Stimulated activated CD8-positive, alpha-beta memory T cell treated with anti-CD3 and anti-CD28 coated beads, Interleukin-7, amount 100 ng/mL, for 1 hour (primary cell): ENCODE measurements at places on chromosomes 4 and X.

GRCh38 chrX:49019599-49020249, 17.7 kb upstream of the GRIPAP1 start:
- DNase-seq: no peak

GRCh38 chr4:134126955-134127354, 74.6 kb downstream of the PABPC4L start:
- DNase-seq: no peak

- no peak for DNase-seq
Measured at GRCh38 chrX:19065535-19065934, 56.7 kb downstream of the ADGRG2 start.

DNA sequence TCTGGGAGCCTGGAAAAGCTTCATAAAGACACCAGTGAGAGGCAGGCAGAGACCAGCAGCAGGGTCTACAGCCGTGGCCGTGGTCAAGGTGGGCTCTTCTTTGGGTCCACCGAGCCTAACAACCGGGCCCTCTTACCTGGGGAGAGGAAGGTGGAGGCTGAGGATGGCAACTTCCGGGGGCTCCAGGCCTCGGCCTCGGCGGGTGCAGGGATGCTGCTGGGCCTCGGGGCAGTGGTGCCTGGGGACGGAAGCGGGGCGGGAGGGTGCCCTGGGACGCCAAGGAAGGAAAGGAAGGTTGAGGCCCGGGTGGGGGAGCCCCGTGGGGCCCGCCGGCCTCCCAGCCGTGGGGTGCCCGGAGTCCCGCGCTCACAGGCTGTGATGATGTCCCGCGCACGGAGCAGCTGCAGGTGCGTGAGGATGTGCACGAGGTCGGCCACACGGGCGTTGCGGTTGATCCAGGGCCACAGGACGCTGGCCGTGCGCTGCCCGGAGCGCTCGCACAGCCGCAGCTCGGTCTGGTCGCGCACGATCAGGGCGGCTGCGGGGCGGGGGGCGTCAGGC, 561 bp downstream of the IRAK1 start:
- DNase-seq: no peak

DNA sequence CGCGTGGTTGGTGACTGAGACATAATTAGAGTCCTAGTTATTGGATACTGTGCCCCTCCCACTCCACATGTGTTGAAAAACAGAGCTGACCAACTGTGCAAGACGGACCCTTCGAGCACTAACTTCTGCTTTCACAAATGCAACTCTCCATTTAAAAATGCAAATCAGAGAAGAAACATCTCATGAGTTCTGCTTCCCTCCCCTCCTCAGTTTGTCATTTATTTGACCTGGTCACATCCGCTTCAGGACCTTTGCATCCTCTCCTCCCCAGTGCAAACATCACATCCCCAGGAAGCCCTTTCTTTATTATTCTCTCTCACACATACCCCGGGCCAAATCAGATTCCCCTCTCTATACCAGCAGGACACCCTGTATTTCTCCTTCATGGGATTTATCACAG, 38.1 kb upstream of the NOCT start:
- DNase-seq: no peak

GRCh38 chr4:23504083-23504482, 385.8 kb downstream of the PPARGC1A start:
- DNase-seq: no peak

DNA sequence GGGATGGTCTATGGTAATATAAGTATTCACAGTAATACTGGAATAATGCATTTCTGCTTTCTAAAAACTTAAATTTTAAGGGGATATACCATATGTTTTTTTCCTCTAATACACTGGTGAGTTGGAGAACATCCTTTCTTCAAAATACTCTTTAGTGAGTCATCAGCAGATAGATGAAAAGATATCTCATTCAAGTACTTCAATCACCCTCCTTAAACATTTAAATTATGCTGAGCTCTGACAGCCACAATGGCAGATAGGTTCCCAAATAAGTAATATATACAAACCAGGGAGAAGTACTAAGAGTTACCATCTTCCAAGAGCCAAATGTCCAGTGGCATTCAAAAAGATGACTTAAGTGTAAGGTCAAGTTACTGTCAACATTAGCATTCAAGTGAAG, 52.2 kb downstream of the AMMECR1 start:
- no peak for DNase-seq

- peak; percentile 15 for DNase-seq
Measured at GRCh38 chr4:15396157-15396800, 31.6 kb upstream of the C1QTNF7 start.

- DNase-seq: no peak
Measured at GRCh38 chrX:18440835-18441234, 15.4 kb downstream of the CDKL5 start.

GRCh38 chr4:145663194-145663593, 16.8 kb upstream of the C4orf51 start:
- DNase-seq: no peak

DNA sequence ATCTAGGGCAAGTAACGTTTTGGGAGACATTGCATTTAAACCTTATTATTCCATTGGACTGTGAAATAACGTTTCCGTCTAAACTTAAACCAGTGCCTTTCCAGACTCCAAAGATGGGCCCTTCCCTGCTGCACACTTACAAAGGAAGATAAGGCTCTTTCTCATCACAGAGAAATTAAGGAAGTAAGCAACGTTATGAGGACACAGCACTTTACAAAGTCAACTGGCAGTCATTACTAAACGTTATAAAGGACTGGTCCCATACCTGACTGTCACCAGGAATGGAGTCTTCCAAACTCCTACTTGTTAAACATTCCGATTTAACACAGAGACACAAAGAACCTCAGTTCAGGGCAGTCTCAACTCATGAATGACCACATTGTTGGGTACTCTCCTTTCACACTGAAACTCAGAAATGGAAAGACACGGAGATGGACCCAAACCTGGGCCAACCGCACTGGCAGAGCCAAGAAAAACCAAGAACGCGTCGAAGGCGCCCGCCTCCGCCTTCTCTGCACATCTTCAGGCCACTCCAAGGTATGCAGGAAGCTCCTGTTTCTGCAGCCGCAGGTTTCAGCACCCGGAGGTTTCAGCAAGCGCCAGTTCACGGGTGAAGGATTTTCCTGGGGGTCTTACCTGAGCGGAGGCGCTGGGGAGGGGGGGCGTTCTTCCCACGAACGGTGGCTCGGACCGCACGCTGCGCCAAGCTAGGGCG, 670 bp downstream of the PAPSS1 start:
- no peak for DNase-seq

GRCh38 chr4:7933651-7934510, 5.8 kb downstream of the AFAP1 start:
- no peak for DNase-seq

GRCh38 chr4:114226179-114226578, 246.7 kb upstream of the ARSJ start:
- no peak for DNase-seq

GRCh38 chr4:38560768-38561558, 103.0 kb upstream of the KLF3 start:
- DNase-seq: no peak

- DNase-seq: no peak
Measured at GRCh38 chrX:130529531-130529930, 127.7 kb downstream of the RBMX2 start.

DNA sequence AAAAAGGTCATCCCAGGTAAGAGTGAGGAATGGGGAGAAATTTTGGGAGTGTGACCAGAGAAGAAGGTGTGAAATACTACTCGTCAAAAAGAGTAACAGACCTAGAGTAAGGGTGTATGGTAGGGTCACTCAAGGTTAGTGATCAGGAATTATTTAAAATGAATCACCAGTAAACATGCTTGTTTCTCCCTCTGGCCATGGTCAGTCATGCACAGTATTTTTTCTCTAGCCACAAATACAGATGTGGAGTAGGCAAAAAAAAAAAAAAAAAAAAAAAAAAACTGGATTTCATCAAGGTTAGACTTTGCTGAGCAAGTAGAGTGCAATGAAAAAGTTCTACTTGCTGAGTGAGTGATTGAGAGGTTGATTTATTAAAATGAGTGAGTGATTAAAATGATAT, 34.2 kb upstream of the SLIT2 start:
- DNase-seq: no peak

DNA sequence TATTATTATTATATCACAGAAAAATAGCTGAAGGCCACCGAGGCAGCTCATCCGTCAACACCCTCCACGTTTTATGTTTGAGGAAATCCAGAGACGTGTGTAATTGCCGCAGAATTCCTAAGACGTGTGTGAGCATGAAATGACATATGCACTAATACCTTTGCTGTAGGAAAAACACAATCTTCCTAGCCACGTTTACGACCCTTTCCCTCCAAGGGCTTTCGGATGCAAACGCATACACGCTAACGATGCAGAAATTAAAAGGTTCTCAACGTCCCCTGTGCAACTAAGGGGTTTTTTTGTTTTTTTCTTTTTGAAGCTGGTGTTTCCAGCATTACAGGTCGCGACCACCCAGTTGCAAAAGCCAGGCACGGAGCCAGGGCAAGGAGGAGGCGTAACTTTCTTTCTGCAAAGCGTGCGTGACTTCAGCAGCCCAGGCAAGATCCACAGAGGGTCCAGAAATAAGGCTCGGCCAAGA, 33.8 kb downstream of the CRLF2 start:
- DNase-seq: no peak

DNA sequence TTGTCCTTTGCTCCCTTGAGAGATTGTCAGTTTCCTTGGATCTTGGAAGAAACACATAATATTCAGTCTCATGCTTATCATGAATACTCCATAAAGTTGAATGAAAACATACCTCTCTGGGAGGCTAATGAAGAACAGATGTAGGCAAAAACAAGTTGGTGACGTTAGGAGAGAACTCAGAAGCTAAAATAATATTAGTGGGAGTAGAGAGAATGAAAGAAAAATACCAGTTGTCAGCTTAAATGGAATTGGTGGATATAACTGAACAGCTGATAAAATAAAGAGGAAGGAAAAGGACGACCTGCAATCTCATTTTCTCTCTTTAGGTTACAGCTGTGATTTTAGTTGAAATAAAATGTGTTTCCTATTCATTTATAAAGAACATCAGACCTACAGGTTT, 124.8 kb downstream of the SNCA start:
- no peak for DNase-seq

DNA sequence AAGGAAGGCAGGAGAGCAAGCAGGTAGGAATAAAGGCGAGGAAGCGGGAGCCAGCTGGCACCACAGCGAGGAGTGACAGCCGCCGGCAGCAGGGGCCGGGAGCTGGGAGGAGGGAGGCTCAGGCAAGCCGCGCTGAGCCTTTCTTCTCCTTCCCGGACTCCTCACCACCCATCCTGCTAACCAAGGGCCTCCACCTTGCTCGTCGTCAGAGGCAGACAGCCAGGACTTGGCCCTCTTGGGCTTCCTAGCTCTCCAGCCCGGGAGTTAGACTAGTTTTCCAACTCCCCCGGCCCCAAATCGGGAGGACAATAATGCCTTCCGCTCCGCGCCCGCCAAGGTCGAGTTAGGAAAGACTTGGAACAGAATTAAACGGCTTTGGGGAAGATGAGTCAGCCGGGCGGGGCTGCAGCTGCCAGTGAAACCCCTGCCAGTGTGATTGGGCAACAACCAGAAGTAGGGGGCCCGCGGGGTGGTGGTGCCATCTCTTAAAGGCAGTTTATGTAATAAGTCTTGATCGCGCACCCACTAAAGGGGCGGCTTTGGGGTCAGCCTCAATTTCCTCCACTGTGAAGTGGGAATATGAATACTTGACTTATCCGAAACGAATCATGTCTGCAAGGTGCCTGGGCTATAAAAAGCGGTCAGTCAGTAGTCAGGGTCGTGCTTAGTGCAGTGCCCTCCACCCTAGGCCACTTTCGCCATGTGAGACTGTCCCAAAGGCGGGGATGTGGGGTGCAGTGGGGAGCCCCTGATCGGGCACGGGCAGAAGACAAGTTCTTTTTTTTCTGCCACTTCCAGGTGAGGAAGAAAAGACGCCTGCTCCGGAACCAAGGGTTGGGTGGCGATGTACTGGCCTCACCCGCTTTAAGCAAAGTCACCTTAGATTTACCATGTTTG, 6.7 kb upstream of the HSD17B10 start:
- no peak for DNase-seq

- no peak for DNase-seq
Measured at GRCh38 chr4:40121515-40121914, 64.9 kb downstream of the N4BP2 start.

DNA sequence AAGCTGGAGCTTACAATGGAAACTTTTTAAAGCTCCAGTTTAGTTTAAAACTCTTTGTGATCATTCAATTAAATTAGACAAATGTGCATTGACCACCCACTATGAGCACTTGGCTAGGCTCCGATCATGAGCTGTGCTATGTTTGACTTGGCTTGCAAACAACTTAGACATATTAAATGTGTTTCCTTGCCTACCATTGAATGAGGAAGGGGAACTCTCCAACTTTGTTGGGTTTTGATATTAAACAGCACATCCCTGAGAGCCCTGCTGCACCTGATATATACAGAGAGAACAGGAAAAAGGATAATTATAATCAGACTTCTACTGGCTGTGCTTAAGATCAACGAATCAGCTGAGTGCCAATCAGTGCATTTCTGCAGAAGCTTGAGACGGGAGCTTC, 71.4 kb upstream of the ADGRL3 start:
- no peak for DNase-seq

- no peak for DNase-seq
Measured at GRCh38 chrX:1946974-1947373, 332.1 kb downstream of the ASMT start.

GRCh38 chrX:64792598-64793337, 183.5 kb downstream of the ZC4H2 start:
- no peak for DNase-seq

DNA sequence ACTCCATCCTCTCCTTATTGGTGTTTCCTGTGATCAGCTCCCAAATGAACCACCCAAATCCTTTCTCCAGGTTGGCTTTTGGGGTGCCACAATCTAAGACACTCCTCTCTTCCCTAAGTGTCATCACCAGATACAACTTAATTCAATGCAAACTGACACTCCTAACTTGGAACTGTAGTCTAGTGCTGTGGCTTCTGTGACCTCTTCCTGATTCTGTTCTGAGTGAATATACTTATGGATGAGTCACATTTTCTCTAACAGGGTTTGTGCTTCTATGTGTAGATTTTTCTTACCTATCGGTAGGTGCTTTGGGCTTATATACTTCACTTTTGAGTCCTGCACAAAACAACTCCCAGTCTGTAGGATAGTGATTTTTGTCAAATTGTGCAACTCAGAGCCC, 141.3 kb upstream of the MAOA start:
- no peak for DNase-seq

DNA sequence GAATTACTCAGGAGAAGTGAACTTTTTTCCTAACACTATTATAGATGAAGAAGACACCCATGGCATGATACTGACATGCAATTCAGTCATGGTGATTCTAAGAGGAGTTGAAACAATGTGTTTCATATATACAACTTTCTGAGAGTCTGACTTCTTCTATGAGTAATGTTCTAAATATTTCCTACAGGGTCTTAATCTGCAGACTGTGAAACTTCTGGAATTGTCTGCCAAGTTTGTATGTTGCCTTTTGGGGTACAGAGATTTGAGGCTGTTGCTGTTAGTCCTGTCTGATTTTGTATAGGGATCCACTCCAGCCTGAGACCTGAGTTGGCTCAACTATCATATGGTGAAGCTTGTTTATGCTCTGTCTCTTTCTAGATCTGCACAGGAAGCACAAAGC, 160.6 kb upstream of the GATB start:
- no peak for DNase-seq

- no peak for DNase-seq
Measured at GRCh38 chrX:2627272-2627867, 63.7 kb upstream of the CD99 start.
